Dermis blood vessel endothelial cell (primary cell): ENCODE measurements at places on chromosomes 4 and X. TPM values are rescaled to one million over a fixed set of nuclear protein-coding genes. Genes with fewer than 3 reads are reported as not detected.

Gene FABP2
- not detected in 2 replicates for total RNA-seq

DNA sequence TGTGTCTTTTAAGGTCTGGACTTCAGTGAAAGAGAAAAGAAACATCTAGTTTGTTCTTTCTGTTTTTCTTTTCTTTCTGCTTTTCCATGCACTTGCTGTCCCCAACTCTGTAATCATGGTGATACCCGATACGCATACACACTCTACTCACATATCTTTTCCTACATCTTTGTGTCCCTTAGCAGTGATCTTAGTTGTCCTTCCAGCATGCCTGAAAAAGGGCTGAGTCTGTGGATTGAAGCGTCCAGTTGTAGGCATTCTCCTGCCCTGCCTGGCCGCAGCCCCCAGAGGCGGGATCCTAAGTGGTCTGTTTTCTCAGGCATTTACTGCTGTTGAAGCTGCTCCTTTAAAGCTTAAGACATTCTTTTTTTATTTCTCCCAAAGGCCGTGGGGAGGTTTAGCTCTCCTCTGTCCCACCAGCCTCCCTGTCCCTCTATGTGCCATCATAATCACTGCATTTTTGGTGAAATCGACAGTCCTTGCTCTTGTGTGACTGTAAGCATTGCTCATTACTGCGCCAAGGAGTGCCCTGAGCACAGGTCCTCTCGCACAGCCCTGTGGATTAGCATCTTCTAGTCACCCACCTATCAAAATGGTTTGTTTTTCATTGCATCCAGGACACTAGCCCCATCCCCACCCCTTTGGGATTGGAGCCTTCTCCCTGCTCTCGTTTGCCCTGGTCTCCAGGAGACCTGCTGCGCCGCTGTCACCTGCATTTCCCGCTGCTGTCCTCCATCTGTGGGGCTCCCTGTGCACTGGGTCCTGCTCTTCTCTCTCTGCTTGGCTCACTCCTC lies 4.4 kb downstream of the RGS12 start:
- DNase-seq, result no peak

Gene FAM241A
- 19.2 and 20.3 TPM in 2 replicates for total RNA-seq

Gene UGT2B7
- 0.09 and 0.34 TPM in 2 replicates for total RNA-seq

DNA sequence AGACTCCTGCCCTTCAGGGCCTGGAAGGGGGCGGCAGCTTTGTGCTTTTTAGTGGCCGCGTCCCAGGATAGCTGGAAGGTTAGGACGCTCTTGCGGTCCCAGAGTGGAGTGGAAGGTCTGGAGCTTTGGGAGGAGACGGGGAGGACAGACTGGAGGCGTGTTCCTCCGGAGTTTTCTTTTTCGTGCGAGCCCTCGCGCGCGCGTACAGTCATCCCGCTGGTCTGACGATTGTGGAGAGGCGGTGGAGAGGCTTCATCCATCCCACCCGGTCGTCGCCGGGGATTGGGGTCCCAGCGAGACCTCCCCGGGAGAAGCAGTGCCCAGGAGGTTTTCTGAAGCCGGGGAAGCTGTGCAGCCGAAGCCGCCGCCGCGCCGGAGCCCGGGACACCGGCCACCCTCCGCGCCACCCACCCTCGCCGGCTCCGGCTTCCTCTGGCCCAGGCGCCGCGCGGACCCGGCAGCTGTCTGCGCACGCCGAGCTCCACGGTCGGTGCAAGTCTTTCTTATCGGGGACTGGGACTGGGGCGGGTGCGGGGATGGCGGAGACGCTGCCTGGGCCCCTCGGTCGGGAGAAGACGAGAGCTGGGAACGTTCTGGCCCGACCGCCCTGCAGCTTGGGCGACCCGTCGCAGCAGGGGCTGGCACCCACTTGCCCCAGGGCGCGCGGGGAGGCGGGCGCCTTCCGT lies at the start of gene EDNRA:
EDNRA (plus strand) TSS at position 207 of the 686 bp plus-strand sequence. CDS start 4,585 bp downstream, outside the sequence.
- peak; percentile 30 for DNase-seq

Gene ASB12
- total RNA-seq, result not detected in 2 replicates

DNA sequence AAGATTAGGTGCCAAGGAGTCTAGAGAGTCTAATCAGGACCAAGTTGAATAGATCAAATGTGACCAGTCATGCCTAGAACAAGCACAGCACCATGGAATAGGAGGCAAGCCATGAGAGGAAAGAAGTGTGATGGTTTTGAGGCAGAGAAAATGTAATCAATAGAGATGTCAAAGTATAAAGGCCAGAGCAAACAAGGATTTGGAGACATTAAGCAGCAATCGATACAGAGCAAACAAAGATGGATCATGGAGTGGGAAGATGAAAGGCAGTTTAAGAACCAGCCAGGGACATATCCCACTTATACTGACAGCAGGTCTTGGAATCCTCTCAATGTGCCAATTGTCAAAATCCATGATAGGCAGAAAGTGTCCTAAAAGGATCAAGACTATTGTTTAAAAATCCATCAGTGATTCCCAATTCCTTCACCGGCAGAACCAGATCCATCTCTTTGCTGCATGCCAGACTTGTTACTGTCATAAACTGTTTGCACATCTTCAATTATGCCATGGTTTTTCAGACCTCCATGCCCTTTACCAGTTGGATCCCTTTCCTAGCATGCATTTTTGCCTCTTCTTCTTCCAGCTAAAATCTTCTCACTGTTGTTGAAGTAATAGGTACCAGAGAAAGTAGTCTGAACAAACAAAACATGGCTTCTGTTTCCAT lies 520.7 kb upstream of the ARX start:
- no peak for DNase-seq

DNA sequence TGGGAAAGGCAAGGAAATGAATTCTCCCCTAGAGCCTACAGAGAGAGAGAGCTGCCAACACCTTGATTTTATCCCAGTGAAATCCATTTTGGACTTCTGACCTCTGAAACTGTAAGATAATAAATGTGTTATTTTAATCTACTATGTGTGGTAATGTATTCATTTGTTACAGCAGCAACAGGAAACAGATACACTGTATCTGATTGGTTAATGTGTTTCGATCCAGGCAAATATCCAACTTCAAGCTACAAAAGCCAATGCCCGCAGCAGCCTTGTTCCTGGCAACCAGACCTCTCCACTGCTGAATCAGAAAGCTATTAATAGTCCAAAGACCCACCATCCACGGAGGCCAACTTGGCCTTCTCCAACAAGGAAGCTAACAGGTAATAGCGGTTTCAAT lies 318.1 kb downstream of the PTTG2 start:
- DNase-seq, result peak; percentile 35

Gene SLC38A5
- 10.6 and 24.2 TPM in 2 replicates for total RNA-seq

DNA sequence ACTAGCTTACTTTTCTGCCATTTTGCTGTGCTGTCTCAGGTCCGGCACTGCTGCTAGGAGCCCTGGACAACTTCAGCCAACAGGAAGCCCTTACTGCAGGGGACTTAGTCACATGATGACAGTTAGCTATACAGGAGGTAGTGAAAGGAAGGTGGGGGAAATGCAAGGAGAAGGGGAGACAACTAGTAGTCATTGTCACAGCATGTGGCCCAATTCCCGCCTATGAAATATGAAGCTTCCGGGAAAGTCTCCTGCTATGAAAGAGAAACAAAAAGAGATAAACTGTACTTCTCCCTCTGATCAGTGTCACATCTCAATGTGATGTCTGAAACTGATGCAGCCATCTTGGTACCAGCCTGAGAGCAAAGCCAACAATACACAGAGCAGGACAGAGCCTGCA lies 71.6 kb downstream of the AMELX start:
- no peak for DNase-seq

DNA sequence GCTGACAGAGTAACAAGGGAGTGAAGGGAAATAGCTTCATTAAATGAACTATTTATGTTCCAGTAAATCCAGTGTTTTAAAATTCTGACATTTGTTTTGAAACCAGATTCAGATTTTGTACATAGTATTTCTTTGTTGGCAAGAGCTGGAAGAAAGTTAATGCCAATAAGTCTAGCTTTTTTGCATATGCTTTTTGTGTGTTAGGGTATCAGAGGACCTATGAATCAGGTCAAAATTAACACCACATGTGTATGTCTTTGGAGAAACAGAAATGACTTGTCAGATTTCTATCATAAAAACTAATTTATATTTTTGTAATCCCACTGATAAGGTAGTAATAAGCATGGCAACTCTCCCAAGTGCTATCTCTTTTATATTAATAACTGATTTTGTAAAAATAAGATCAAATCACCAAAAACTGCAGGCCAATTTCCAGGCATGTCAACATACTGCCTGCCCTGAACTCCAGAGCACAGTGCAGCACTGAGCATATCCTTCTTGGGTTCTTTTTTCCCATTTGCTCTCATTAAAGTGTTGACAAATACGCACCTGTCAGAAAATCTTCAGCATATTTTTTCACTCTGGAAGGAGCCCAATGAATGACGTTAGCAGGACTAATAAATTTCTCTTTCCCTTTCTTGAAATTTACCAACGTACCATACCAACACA lies 65.5 kb downstream of the SH3RF1 start:
- DNase-seq, result no peak

DNA sequence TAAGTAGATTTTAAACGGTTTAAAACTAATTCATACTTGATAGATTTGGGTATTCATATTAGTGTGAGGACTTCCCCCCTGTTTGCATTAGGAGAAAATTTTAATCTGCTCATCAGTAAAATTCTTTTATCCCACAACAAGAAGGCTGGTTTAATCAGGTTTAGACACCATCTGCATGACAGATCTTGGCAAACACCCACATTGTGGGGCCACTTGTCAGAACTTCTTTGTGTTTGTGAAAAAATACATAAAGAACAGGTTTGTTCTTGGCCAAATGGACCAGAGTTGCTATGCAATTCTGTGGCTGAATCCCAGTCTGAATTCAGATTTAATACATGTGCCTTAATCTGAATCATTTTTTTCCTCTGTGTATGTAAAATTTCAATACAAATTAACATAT lies 121.1 kb downstream of the REPS2 start:
- no peak for DNase-seq

GRCh38 chr4:21864686-21865085 lies 83.9 kb downstream of the KCNIP4 start:
- no peak for DNase-seq

Gene TMEM31
- total RNA-seq, result not detected in 2 replicates

DNA sequence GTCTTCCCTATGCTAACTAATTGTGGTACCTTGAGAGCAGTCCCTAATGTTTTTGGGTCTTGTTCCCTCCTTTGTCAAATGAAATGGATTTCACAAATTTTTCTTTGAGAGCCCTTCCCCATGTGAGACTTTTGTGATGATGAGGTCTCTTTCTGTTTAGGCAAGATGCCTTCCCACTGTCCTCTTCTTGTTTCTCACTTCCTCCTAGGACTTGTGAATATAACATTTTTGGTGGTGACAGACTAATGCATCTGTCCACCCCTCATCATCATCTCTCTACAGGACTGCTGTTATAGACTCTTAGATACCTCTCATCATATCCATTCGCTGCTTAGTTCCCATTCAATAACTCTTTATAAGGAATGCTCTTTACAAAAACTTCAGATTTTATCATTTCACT lies 8.7 kb upstream of the ANK2 start:
- no peak for DNase-seq

GRCh38 chr4:184689681-184690080 lies 40.1 kb downstream of the PRIMPOL start:
- DNase-seq, result no peak

Gene ARHGAP10
- total RNA-seq, result 12.3 and 14.6 TPM in 2 replicates

DNA sequence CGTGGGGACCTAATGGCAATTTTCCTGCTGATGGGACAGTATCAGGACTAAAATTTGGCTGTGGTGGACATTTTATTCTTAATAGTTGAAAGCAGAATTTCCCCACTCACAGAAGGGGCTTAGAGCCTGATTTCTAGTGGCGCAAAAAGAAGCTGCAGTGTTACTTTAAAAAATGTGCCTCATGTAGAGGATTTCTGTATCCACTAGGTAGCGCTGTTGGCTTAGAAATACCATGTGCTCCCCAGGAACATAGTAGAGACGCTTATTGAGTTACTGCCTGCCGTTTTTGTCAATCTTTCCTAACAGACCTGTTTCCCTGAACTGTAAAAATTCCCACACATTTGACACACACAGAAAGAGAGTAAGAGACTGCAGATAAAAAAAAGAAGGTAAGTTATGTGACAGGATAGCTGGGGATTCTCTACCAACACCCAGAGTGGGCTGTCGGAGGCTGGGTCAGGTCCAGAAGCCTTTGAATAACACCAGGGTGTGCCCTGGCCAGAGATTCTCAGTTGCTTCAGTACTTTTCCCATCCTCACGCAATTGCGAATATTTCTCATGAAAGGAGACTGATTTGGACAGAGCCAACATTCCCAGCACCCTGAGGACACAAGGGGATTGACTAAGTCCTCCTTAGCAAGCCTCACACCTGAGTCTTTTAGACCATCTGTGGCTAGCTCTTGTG lies 88.4 kb downstream of the ZXDA start:
- DNase-seq, result peak; percentile 79

GRCh38 chrX:39050427-39050826 lies 249.2 kb downstream of the MID1IP1 start:
- DNase-seq, result no peak

DNA sequence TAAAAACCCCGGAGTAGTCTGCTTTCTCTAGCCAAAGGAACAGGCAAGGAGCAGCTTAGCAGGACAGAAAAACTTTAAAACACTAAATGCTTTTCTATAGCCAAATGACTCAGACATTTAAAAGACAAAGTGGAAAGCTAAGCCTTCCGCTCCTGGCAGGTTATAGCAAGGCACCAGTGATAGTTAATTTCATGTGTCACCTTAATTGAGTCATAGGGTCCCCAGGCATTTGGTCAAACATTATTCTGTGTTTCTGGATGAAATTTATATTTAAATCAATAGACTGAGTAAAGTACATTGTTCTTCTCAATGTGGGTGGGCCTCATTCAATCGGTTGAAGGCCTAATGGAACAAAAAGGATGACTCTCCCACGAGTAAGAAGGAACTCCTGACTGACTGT lies 885.7 kb upstream of the ADGRL3 start:
- no peak for DNase-seq

Gene OGT
- 92.8 and 149 TPM in 2 replicates for total RNA-seq

- no peak for DNase-seq
Measured at GRCh38 chr4:19659101-19659500, 592.6 kb upstream of the SLIT2 start.

DNA sequence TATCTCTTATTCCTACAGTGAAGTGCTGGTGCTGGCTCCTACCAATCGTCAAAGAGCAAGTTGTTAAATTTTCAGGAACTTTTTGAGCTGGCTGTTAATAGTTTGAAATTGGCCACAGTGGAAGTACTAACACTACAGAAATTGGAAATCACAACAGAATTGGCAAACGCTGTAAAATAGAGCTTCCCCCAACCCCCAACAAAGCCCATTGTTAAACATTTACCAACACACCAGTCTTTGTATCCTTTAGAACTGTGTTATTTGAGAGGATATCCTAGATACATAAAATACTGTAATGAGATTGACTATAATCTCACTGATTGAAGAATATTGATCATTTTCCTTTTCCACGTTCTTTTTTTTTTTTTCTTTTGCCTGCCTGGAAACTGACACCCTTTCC lies 37.4 kb downstream of the FAM241A start:
- DNase-seq, result no peak

Gene PPP4R3C
- total RNA-seq, result not detected in 2 replicates

GRCh38 chrX:40041915-40042314 lies 55.8 kb downstream of the BCOR start:
- no peak for DNase-seq

GRCh38 chr4:5238173-5238572 lies 186.9 kb downstream of the STK32B start:
- DNase-seq, result no peak

- DNase-seq, result no peak
Measured at GRCh38 chr4:4836044-4836443, 23.4 kb upstream of the MSX1 start.

- no peak for DNase-seq
Measured at GRCh38 chrX:134552351-134552750, 92.4 kb downstream of the HPRT1 start.

Gene SCLT1
- 11.1 and 12.6 TPM in 2 replicates for total RNA-seq

- no peak for DNase-seq
Measured at GRCh38 chrX:30483996-30484395, 93.6 kb downstream of the TASL start.

Gene MAGEC3
- not detected in 2 replicates for total RNA-seq

Gene GEMIN8
- total RNA-seq, result 11.4 and 12.8 TPM in 2 replicates

Gene PNMA3
- 0.09 TPM in 1 of 2 replicates, not detected in the other for total RNA-seq
